ENCODE measurements at places on chromosomes 4 and X. TPM values are rescaled to one million over a fixed set of nuclear protein-coding genes. Genes with fewer than 3 reads are reported as not detected.

SCML1 gene
- 6.2 TPM for total RNA-seq

PNMA5 gene
- total RNA-seq: not detected

DMRTC1 gene
- not detected for total RNA-seq

ZNF81 gene
- total RNA-seq: 5.9 TPM

TMEM271 gene
- total RNA-seq: not detected

BTK gene
- total RNA-seq: 0.13 TPM

TSPAN7 gene
- total RNA-seq: 2.9 TPM

RBM47 gene
- total RNA-seq: 23.2 TPM

POU4F2 gene
- total RNA-seq: not detected

RTL3 gene
- not detected for total RNA-seq

FAM236B gene
- not detected for total RNA-seq

UGDH gene
- total RNA-seq: 256 TPM

MTHFD2L gene
- total RNA-seq: 8.4 TPM

HSFX1 gene
- total RNA-seq: 0.49 TPM

PCSK1N gene
- 42.9 TPM for total RNA-seq

ACOT9 gene
- 109 TPM for total RNA-seq

PPP1R2C gene
- not detected for total RNA-seq

ADH4 gene
- total RNA-seq: 0.07 TPM

PACRGL gene
- 14.6 TPM for total RNA-seq

AP1AR gene
- total RNA-seq: 14.2 TPM

SETD7 gene
- total RNA-seq: 41.8 TPM

RFC1 gene
- 19.4 TPM for total RNA-seq

ZNF157 gene
- not detected for total RNA-seq

TEX13D gene
- total RNA-seq: not detected

SHOX gene
- not detected for total RNA-seq

PDGFRA gene
- total RNA-seq: 0.51 TPM

UGT2A1 gene
- total RNA-seq: not detected

DUX4 gene
- not detected for total RNA-seq

DUSP9 gene
- 1.6 TPM for total RNA-seq

TSPAN6 gene
- 37.7 TPM for total RNA-seq

CDKN2AIP gene
- total RNA-seq: 12.1 TPM

PRRG3 gene
- total RNA-seq: not detected

DGKK gene
- not detected for total RNA-seq

Data from A549 treated with CORT108297 at 1 μM for 4 hours (cell line).